KBM-7 (cell line): ENCODE measurements at places on chromosomes 12 and 14.
A peak's percentile ranks its signal among the peaks of the same experiment; 100 is the strongest.

GRCh38 chr12:53676656-53677015 is 753 bp upstream of the ATP5MC2 start:
- no peak for DNase-seq

- peak; percentile 31 for DNase-seq
These were observed 67.6 kb downstream of the FOXN3 start for GRCh38 chr14:89349171-89350008.

- DNase-seq: peak; percentile 94
These were observed 4.2 kb downstream of the PLEKHG3 start for GRCh38 chr14:64708148-64709004.

DNA sequence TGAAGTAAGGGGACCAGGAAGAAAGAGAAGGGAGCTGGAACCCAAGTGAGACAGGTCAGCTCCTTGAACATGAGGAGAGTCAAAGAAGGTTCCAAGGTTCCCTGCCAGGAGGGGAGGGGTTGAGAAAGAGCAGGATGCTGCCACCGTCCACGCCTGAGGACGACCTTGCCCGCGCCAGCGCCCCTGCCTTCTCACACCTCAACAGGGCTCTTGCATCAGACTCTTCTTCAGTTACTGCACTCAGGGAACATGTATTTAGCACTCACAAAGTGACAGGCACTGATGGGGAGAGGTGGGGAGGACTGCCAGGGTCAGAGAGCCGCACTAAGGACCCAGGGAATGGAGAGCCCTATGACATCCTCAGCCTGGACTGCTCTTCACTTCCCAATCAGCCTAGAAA is 102.1 kb upstream of the NUDT4 start:
- no peak for DNase-seq

DNA sequence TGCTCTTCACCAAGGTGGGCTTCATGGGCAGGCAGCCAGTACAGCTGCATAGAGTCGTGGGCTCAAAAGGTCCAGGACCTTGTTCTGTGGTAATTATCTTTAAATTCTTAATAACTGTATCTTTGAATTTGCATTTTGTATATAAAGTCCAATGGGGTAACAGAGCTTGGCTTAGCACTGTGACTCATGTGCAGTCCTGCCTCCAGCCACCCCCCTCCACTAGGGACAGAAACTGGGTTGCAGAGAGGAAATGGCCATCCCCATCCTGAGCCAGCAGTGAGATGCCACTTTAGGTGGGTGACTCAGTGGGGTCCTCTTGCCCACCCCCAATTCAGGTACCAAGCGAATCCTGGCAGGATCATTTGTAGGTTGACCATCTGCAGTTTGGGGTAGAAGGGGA is 48.1 kb downstream of the EPS8 start:
- DNase-seq: no peak

GRCh38 chr14:57485635-57486034 is 8.0 kb downstream of the CCDC198 start:
- DNase-seq: peak; percentile 3

DNA sequence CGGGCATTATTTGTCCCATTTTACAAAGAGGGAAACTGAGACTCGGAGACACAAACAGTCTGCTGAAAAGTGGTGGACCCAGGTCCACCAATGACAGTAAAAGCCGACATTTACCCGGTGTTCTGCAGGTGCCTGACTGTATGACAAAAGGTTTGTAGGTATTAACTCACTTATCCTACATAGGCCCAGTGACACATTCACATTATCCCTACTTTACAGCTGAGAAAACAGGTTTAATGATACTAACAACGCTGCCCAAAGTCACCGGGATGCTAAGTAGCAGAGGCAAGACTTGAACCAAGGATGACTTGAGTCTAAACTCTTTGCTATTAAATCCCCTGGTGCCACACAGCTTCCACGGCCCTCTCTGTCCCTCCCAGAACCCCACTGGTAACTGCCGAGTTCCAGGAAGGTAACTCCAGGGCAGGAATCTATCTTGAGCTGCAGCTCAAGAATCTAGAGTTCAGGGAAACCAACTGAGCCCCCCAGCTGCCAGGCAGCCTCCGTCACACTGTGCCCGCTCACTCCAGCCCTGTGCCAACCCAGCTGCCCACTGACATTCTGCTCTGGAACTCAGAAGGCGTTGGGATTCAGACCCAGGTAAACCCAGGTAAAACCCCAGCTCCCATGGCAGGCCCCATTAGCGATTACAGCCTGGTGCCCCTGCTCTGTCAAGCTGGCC is 33.7 kb downstream of the SYNE3 start:
- no peak for DNase-seq

DNA sequence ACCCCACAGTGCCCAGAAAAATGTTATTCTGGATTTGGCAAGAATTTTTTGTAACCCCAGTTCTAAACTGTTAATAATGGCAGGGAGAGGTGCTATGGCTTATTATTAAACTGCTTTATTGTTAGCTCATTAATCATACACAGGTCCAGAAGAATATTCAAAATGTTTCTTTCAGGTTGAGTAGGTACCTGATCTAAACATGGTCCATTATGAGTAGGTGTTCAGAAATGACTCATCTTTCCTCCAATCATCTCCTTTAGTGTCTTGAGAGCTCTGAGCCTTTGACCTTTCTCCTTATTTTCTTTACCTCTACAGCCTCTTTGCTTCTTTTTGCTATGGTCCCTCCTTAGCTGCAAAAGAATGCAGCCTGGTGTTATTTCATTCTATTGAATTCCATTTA is 211.0 kb upstream of the GARIN6 start:
- DNase-seq: no peak

- no peak for DNase-seq
These were observed 12.8 kb downstream of the CMKLR1 start for GRCh38 chr12:108326254-108326750.

- no peak for DNase-seq
These were observed 147.4 kb downstream of the EFCAB11 start for GRCh38 chr14:89807151-89807550.

DNA sequence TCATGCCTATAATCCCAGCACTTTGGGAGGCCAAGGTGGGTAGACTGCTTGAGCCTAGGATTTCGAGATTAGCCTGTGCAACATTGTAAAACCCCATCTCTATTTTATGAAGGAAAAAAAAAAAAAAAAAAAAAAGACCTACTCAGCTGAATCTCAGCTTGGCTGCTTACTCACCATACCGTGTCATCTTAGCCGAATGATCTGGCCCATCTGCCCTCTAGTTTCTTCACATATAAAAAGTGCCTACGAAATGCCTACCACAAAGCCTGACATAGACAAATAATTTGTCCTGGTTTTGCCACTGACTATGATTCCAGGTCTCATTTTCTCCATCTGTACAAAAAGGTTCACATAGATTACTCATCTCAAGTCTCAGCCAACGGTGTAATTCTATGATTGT is 10.1 kb downstream of the DIABLO start:
- no peak for DNase-seq

DNA sequence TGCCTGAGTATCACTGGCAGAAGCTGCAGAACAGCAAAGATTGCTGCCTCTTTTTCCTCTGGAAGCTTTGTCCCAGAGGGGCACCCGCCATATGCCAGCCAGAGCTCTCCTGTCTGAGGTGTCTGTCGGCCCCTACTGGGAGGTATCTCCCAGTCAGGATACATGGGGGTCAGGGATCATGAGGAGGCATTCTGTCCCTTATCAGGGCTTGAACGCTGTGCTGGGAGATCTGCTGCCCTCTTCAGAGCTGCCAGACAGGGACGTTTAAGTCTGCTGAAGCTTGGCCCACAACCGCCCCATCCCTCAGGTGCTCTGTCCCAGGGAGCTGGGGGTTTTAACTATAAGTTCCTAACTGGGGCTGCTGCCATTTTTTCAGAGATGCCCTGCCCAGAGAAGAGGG is 20.3 kb downstream of the CLEC2B start:
- no peak for DNase-seq

DNA sequence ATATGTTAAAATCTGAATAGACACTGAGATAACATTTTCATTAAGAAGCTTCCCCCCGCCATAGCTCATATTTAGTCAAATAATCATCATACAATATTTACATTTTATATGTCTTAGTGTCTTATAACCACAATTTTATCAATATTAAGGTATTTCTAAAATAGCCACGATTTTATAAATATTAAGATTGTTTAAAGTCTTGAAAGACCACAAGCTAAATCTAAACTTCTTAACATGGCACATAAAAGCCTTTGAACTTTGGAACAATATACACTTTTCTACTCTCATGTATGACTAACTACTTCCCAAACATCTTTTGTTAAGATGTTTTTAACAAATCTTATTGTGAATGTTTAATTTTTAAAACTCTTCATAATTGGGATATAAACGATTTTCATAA is 6.5 kb downstream of the USP44 start:
- DNase-seq: no peak

- no peak for DNase-seq
These were observed 37.1 kb downstream of the CMKLR1 start for GRCh38 chr12:108302016-108302402.

- DNase-seq: no peak
These were observed 881.5 kb downstream of the RPS29 start for GRCh38 chr14:48704639-48705038.

- DNase-seq: peak; percentile 77
These were observed 15.9 kb upstream of the HHIPL1 start for GRCh38 chr14:99628887-99629618.

- no peak for DNase-seq
These were observed 360.5 kb upstream of the TMPO start for GRCh38 chr12:98154850-98155249.

- no peak for DNase-seq
These were observed 136.0 kb downstream of the TSPAN9 start for GRCh38 chr12:3213188-3213587.

- DNase-seq: no peak
These were observed 9.5 kb upstream of the BCL7A start for GRCh38 chr12:122012184-122012583.

GRCh38 chr14:91358654-91359220 is 58.9 kb downstream of the CCDC88C start:
- no peak for DNase-seq

GRCh38 chr12:20018406-20018805 is 349.9 kb upstream of the PDE3A start:
- no peak for DNase-seq

DNA sequence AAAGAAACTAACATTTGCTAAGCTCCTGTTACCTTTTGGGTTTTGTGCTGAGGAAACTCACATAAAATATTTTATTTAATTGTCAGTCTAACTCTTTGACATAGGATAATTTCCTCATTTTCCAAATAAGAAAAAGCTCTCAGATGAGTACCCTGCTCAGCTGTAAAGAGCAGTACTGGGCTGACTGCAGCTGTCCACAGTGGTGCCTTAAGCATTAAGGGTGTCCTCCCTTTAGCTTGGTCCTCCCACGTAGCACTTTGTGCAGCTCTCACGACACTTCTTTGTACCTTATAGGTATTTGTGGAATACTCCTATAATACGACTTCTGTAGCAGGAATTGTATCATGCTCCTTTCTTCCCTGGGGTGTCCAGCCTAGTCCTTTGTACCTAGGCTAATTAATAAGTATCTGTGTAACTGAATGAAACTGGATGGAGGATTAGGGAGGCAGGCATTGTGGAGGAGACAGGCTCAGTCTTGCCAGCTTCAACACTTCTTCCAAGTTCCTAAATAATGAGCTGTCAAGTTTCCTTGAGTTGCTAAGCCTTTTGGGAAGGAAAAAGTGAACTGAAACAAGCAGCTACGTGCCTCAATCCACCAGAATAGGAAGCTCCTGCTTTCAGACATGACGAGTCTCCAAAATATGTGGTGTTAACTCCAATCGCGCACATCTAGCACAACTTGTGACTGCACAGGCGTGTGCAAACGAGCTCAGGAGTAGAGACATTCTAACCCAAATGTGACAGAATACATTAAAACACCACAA is 123.0 kb downstream of the SLC38A4 start:
- no peak for DNase-seq

- DNase-seq: no peak
These were observed 150.5 kb upstream of the KRR1 start for GRCh38 chr12:75661908-75662307.

- DNase-seq: peak; percentile 79
These were observed 10.6 kb downstream of the FAR2 start for GRCh38 chr12:29159661-29160060.

DNA sequence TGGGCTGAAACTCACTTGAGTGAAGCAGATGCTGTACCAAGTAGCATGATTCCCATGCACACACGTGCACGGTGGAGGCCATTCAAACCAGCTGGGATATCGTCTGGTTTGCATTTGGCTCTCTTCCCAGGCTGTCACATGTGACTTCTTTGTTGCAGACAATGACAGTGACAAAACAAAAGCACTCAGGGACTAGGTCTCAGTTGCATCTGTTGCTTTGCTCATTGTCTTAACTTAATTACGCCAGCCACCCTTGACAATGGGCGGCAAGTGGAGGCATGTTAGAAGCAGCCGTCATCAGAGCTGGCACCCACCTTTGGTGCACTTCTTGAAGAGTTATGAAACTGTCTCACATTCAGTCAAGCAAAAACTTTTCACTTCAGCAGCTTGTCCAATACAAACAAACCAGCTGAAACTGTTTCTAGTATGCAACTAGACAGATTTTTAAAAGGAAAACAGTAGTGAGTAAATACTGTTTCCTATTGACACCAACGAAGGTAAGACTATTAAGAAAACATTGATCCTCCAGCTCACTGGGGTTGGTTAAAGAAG is 74.3 kb downstream of the IGF1 start:
- no peak for DNase-seq

- no peak for DNase-seq
These were observed 12.2 kb upstream of the CALCOCO1 start for GRCh38 chr12:53739214-53740129.

- peak; percentile 9 for DNase-seq
These were observed 134.4 kb upstream of the SOX5 start for GRCh38 chr12:24083838-24084237.

GRCh38 chr14:75559451-75560222 is 18.8 kb upstream of the FLVCR2 start:
- DNase-seq: peak; percentile 42

GRCh38 chr14:94346841-94347240 is 23.7 kb upstream of the SERPINA6 start:
- DNase-seq: no peak

DNA sequence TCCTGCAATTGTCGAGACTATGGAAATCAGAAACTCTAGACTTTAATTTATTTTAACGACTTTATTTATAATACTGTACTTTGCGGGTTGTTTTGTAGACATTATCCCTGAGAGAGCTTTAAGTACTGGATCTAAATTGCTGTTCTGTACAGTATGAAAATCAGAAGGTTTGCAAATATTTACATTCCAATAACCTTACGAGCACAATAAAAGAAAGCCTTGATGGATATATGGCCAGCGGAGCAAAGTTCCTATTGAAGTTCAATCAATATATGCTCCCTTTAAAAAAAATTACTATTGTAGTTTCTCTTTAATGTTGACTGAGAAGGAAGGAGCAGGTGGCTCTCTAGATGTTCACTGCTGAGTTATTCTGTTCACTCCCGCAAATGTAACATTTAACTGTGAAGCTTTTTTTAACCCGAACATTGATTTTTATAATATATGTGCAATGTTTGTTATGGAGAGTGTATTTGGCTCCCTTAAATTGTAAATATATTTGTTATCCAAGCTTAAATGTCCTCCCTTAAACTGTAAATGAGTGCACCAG is 235.3 kb downstream of the PLCZ1 start:
- no peak for DNase-seq

GRCh38 chr14:92383805-92384204 is 60.8 kb downstream of the SLC24A4 start:
- no peak for DNase-seq

GRCh38 chr14:56333359-56334292 is 215.4 kb downstream of the PELI2 start:
- peak; percentile 70 for DNase-seq
